ENCODE measurements at places on chromosomes 16 and 17.
A peak's percentile ranks its signal among the peaks of the same experiment; 100 is the strongest.

- DNase-seq = no peak
These were observed 22.5 kb upstream of the DYNLL2 start for GRCh38 chr17:58060596-58061191.

GRCh38 chr16:88591577-88592021, 21.4 kb downstream of the ZC3H18 start:
- no peak for DNase-seq

DNA sequence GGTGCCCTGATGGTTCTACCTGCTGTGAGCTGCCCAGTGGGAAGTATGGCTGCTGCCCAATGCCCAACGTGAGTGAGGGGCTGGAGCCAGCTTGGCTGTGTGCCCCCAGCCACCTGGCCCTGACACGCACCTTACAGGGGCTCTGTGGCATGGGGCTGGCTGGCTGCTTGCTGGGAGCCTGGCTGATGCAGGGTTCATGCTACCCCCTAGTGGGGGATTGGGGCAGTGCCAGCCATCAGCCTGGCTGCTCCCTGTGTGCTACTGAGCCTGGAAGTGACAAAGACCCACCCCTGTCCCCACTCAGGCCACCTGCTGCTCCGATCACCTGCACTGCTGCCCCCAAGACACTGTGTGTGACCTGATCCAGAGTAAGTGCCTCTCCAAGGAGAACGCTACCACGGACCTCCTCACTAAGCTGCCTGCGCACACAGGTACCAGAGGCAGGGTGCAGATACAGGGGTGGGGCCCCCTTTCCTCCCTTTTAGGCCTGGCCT, 5.7 kb downstream of the GRN start:
- DNase-seq = peak; percentile 58

DNA sequence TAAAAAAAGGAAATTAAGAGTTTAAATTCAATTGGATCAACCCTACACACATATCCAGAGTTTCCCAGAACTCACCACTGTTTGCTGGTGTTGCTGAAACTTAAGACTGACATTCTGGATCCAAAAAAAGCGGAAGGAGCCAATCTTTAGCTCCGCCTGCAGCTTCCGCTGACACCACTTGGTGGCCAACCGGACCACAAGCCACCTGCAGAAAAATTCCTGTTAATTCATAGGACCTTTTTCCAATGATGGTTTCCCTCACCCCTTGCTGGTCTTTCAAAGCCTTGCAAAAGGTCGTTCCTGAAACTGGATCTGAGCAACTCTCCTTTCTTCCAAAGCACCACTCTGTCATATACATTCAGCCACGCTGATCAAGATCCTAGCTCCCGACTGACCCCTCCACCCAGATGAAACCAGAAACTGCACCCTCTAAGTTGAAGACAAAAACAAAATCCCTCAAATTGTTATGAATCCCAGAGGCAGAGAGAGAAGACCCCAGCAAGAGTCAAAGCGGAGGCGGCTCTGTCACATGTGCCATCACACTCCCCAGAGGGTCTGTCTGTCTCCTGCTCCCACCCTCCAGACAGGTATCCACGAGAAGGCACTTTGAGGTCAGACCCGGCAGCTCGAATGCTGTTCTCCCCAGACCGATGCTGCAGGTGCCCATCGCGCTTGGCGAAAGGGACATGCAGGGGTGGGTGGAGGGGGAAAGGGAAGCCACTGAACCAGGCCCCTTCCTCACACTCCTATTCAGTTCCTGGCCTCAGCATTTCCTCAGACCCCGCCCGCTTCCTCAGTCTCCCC, 773 bp downstream of the BLTP2 start:
- peak; percentile 77 for DNase-seq

DNA sequence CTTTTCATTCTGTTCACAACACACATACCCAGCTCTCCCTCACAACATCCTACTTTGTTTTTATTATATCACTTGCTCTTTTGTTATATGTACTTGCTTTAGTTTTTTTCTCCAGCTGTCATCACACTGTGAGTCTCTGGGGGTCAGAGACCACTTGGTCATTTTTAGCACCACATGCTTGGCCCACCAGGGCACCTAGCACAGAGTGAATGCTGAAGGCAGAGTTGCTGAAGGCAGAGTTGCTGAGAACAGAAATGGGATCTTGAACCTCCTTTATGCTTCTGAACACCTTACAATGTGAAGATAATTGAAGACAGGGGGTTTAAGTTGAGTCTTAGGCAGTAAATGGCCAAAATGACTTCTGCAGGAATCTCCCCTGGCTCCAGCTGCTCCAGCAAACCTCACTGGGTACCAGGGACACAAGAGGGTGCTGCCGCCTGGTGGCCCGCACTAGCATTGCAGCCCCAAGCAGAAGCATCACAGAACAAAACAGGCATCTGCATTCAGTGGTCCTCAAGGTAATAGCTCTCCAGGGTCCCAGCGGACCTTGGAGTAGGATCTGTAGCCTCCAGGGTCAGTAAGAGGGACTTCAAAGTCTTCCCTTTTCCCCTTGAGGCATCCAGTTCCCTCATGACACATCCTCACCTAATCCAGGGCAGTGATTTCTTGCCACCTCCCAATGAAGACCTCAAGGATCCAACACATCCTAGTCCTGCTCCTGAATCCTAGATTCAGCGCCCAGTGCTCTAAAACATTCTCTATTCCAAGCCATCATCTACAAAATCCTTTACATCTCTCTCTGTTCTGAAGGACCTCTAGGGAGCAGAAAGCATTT, 1972.6 kb downstream of the TP53TG3F start:
- no peak for DNase-seq

- no peak for DNase-seq
These were observed 106.9 kb downstream of the SYCE1L start for GRCh38 chr16:77306075-77306474.

All from mesenchymal stem cell (in vitro differentiated cells and primary cell).